ENCODE measurements at places on chromosomes 12 and 14. TPM values are rescaled to one million over a fixed set of nuclear protein-coding genes. Genes with fewer than 3 reads are reported as not detected.
A peak's percentile ranks its signal among the peaks of the same experiment; 100 is the strongest.

Gene ABCD2
- polyA plus RNA-seq = 0.06 TPM

DNA sequence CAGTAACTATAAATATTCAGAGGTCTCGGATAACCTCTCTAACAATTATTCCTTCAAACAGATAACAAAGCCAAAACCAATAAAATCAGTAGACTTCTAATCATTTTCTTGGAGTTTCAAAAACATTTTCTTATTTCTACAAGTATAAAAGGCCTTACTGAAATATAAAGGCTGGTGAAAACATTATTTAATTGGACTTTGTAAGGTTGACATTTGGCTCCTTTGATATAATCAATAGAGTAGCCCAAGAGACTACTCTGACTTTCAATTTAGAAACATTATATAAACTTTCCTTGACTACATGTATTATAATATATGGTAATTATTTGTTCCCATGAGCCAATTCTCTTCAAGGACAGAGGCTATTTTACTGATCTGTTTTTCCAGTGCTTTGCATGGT, 68.3 kb downstream of the OSBPL8 start:
- DNase-seq = no peak

Gene EFS
- polyA plus RNA-seq = 11.5 TPM

Gene GPRC5A
- polyA plus RNA-seq = 13.2 TPM

Gene CCDC177
- not detected for polyA plus RNA-seq

Gene VRTN
- not detected for polyA plus RNA-seq

Gene TSPAN19
- polyA plus RNA-seq = 0.34 TPM

Gene CCDC175
- polyA plus RNA-seq = not detected

Gene LMO3
- 0.28 TPM for polyA plus RNA-seq

GRCh38 chr12:47554046-47554653, 151.7 kb downstream of the RPAP3 start:
- no peak for DNase-seq

DNA sequence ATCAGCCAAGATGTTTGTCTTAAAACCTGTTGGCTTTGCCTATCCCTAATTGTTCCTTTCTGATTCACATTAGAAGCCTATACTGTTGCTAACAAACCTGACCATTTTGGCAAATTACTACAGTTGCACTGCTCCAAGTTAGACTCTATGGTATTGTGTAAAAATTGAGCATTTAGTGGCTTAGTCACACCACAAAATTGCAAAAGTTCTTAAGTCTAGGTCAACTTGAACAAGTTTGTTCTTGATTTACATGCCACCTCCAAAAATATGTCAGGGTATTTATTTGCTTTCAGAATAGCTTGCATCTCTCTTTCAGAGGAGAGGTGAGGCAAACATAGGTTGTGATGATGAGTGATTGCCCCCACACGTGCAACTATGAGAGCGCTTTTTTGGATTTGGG, 27.0 kb upstream of the PTHLH start:
- no peak for DNase-seq

DNA sequence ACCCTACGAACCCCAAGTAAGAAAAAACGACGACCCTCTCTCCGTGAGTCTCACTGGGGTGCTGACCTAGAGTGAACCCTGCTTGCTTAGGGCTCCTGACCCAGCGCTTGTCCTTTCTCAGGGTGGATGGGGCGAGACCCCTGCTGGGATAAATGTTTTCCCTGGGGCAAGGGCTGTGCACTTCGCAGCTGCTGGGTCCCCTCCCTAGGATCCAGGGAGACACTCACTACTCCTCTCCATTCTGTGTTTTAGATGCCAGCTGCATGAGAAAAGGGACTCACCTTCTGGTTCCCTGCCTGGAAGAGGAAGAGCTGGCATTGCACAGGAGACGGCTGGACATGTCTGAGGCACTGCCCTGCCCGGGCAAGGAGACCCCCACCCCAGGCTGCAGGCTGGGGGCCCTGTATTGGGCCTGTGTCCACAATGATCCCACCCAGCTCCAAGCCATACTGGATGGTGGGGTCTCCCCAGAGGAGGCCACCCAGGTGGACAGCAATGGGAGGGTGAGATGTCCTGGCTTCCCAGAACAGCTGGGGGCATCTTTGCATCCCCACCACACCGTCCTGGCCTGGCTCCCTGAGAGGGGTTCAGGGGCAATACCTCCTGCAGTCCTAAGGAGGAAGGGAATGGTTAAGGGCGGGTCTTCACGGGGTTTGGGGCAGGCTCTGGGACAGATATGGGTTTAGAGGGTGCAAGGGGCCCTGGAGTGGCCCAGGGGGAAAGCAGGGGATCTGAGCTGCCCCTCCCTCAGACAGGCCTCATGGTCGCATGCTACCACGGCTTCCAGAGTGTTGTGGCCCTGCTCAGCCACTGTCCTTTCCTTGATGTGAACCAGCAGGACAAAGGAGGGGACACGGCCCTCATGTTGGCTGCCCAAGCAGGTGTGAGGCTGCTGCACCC, 663 bp downstream of the ANKRD33 start:
- DNase-seq = no peak

DNA sequence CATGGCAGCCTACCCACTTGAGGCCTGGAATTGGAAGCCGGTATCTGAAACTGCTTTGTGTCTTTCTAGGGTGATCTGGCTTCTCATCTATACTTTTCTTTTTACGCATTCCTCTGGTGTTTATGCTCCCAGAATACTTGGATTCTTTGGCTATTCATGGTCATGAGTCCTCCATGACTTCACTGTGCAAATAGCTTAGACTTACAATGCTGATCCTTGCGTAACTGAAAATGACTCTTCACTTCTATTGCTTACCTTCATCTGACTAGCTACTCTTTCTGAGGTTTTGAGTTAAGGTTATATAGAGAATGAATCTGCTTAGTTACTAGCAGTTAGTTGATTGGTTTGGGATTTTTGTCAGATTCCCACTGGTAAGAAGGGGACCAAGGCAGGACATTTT, 121.7 kb upstream of the NOVA1 start:
- no peak for DNase-seq

Gene SLC6A15
- 1.0 TPM for polyA plus RNA-seq

DNA sequence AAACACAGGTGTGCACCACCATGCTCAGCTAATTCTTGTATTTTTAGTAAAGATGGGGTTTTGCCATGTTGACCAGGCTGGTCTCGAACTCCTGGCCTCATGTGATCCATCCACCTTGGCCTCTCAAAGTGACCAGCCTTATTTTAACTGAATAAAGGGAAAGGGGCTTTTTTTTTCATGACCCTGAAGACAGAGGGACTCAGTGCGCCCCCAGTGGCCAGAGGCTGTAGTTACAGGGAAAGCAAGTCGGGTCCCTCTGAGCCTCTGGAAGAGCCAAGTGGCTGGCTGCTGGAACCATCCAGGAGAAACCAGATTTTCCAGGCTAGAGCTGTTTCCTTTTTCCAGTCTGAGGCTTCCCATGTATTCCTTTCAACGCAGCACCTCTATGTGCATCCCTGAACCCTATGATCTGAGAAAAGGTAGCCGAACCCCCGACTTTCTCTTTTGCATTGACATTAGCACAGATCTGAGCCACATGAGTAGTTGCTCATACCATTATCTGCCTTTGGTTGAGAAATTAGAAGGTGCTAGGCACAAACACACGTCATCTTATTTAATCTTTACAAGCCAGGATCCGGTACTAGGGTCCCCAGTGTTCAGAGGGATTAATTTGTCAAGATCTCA, 342.7 kb downstream of the CACNA1C start:
- DNase-seq = peak; percentile 39

GRCh38 chr12:39417916-39418315, 25.0 kb downstream of the KIF21A start:
- no peak for DNase-seq

DNA sequence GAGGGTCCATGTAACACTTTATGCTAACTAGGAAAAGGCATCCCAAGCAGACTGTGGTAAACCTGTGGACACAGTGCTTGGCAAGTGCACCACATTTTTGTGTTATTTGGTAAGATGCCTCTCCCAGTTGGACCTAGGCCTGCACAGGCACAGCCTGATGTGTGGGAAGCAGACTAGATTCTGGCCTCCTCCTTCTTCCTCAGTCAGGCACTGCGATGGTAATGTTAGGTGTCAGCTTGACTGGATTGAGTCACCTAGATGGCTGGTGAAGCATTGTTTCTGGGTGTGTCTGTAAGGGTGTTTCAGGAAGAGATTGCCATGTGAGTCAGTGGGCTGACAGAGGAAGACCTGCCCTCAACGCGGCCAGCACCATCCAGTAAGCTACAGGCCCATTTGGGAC, 25.3 kb upstream of the RHOJ start:
- DNase-seq = no peak

DNA sequence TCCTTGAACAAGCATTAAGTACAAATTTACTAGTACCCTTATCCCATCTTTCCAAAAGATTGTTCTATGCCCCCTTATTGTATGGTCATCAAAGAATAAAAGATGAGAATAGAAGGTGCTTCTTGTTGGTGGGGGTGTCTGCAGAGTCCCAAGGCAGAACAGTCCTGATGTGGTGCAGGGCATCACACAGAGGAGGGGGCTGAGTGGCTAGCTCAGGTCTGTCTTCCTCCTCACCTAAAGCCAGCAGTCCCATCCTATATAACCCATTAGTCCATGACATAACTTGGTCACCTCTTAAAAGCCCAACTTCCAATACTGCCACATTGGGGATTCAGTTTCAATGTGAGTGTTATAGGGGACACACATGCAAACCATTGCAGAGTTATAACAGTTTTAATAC, 9.9 kb downstream of the LRRC10 start:
- no peak for DNase-seq

Gene APOF
- polyA plus RNA-seq = not detected

DNA sequence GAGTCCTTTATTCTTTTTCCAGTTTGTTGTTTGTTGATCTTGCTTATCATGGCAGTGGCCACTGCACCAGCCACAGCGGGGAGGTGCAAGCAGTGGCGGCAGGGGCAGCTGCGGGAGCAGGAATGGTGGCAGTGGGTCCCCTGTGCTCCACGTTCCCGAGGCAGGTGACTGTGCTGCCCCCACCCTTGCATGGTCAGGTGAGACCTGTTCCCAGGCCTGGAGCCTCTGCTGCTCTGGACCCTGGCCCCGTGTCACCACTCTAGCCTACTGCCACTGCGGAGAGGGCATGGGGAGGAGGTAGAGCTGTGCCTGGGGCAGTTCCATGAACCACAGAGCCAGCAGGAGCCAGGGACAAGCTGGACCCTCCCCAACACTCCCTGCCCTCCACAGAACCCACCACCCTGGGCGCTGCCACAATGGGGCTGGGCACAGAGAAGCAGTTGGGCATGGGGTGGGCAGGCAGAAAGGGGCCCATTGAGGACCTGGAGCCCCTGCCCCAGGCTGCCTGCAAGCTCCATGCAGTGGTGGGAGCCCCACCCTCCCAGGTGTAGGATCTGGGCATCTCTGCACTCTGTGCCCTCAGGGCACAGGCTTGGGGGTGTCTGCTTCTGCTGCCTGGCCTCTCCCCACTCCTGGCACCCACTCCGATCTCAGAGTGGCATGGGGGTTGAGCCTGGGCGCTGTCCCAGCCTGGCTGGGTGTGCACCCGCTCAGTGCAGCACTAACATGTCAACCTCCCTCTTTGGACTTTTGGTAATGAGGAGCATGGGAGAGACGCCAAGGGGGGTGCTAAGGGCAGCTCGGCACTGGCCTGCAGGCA, 23.1 kb upstream of the WDR20 start:
- DNase-seq = no peak
